ENCODE measurements at places on chromosomes 7 and 10.

DNA sequence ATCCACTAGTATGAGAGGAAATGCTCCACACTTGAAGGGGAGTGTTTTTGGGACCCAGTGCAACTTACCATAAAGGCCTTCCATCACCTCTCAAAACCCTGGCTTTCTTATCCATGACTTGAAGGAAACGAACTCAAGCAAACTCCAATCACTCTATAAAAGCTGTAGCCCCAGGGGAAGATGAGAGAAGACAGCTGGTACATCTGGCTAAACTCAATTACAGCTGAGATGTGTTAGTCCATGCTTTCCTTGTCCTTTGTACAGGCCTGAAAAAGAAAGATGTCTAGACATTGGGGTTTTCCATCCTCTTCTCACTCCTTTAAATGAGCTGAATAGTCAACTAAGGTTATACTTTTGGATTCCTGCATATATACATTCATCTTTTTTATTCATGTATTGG lies 89.5 kb upstream of the ANKRD30A start:
- no peak for DNase-seq

DNA sequence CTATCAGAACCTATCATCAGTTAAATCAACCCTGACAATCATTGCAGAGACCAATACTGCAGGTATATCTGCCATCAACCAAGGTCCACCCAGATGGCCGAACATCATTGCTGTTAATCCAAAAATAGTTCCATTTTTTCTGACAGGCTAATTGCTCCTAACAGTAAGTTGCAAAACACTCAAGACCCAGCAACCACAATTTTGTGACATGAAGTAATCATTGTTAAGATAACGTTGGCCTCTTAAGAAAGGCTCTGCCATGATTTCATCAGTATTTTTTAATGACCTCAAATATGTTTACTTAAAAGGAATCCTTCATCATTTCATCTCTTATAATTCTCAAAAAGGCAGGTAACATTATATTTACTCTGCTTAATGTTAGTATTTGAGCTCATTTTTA lies 553.4 kb upstream of the POM121L12 start:
- no peak for DNase-seq

DNA sequence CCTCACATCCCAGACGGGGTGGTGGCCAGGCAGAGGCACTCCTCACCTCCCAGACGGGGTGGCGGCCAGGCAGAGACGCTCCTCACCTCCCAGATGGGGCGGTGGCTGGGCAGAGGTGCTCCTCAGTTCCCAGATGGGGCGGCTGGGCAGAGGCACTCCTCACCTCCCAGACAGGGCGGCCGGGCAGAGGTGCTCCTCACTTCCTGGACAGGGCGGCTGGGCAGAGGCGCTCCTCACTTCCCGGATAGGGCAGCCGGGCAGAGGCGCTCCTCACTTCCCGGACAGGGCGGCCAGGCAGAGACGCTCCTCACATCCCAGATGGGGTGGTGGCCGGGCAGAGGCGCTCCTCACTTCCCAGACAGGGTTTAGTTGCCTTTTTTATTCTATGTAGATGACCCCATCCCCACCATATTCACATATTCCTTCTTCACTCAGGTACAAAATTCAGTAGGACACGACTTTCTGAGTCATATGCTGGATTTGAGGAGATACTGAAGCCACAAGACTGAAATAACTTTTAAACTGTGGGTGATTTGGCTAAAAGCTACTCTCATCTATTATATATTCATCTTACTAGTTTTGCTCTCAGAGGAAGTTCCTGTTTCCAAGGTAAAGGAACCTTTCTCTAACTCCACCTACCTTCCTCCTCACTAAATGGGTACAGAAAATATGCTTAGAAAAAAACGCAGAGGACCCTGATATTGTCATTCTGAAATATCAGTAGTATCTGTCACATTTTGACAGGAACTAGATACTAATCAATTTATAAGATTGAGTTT lies 54.4 kb downstream of the ENTPD1 start:
- DNase-seq: no peak

GRCh38 chr10:112122827-112123226 lies 60.7 kb downstream of the GPAM start:
- no peak for DNase-seq

- no peak for DNase-seq
Observed at GRCh38 chr10:124984376-124984775, 42.5 kb downstream of the ZRANB1 start.

GRCh38 chr7:121182902-121183301 lies 145.9 kb upstream of the WNT16 start:
- no peak for DNase-seq

DNA sequence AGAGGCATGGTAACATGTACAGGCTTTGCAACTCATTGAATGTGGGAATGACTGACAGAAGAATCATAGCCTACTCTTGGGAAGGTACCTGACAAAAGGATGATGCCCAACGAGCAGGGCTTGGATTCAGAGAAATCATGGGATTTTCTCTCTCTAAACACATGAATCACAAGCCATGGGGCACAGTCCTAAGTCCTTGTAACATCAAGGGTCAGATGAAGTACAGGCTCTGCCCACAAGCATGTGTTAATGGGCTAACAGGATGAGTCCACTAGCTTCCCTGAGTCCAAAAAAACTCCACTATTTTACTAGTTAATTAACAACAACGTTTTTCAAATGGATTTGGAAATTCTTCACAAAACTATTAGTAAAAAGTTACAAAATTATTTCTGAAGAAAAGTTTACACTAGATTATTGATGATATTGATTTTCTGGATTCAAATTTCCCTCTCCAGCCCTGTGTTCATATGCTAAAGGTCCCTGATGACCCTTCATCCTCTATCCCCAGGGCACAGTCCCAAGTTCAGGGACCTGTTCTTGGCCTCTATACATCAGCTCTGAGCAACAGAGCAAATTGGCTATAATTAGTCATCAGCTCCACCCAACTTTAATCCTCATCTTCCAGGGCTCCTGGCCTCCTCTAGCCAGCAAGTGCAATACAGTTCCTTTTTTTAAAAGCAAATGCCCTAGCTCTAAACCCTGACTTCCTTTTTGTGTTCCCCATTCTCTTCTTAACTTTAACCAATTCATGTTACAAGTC lies 99.8 kb downstream of the GSAP start:
- DNase-seq: no peak

- DNase-seq: no peak
Observed at GRCh38 chr7:105014693-105015389, 836 bp downstream of the KMT2E start.

GRCh38 chr10:110074758-110075671 lies 67.2 kb downstream of the ADD3 start:
- DNase-seq: no peak

- no peak for DNase-seq
Observed at GRCh38 chr7:157849726-157850125, 512.9 kb downstream of the DNAJB6 start.

- DNase-seq: no peak
Observed at GRCh38 chr7:134108802-134109201, 18.3 kb upstream of the LRGUK start.

- DNase-seq: no peak
Observed at GRCh38 chr10:58384544-58384998, 639 bp upstream of the TFAM start.

DNA sequence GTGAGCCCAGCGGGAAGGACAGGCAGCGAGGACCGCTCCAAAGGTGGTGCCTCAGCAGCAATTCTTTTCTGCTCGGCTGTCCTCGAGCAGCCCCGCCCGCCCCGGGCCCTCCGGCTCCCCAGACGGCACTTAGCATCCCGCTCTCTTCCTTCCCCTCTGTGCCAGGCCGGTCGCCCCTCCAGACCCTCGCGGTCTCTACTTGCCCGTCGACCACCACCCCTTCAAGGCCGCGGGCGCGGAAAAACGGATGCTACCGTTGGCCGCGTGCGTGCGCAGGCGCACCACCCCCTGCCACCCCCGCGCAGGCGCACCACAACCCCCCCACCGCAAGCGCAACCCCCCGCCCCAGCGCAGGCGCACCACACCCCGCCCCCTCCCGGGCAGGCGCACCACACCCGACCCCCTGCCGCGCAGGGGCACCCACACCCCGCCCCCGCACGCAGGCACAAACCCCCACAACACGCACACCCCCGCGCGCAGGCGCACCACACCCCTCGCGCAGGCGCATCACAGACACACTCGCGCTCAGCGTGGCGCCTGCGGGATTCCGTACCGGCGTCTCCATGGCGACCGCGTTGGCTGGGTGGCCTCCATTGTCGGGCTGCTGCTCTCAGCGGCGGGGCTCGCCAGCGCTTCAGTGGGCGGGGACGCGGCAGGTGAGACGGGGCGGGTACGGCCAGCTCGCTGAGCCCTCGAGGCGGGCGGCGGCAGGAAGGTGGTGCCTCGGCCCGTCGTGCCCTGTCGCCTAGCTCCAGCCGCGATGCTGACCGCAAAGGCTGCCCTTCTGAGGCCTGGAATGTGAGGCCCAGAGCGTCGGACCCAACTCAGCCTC lies at the start of gene LRRC27:
Gene LRRC27, plus strand, starts transcription at position 593 of the 832 bp plus-strand sequence. CDS start 1,332 bp downstream, outside the sequence.
- peak; percentile 100 for DNase-seq

DNA sequence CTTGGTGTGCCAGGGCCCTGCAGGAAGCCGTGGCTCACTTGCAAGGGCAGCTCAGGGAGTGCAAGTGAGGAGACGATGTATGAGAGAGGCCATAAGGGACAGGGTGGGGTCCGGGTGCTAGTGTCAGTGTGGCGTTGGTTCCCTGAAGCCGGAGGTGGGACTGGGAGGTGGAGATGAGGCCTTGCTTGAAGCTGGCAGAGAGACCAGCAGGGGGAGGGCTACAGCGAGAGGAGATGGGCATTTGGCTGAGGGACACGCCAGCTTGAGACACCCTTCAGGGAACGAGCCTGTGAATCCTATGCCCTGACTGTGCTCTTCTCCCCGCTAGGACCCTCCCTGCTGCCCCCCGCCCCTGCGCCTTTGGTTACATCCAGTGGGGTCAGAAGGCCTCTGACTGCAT lies 529.1 kb downstream of the TCERG1L start:
- no peak for DNase-seq

DNA sequence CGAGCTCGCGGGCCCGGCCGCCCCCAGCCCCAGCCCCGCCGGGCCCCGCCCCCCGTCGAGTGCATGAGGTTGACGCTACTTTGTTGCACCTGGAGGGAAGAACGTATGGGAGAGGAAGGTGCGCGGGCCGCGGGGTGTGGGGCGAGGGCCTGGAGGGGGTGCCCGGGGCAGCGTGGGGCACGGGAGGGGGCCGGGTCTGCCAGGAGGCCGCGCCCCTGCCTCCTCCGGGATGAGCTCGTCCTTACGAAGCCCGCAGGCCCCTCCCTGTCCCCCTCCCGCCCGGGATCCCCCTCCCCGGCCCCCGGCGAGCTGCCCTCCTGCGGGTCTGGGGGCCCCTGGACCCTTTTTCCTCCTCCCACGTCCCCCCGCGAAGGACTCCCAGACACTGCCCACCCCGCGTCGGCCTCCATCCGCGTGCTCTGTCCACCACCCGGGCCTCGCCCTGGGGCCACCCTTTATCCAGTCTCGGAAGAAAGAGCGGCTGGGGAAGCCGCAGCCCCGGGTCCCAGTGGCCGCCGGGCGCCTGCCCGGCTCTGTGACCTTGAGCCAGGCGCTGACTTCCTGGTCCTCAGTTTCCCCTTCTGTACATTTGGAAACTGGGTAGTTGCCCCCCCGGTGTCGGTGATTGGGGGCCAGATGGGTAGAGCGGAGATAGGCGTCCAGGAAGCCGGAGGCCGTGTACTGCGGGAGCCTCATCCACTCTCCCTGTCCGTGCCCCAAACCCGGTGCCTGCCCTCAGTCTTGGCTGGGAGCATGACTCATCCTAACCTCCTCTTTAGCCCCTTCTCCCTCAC lies 521 bp downstream of the LIMK1 start:
- peak; percentile 61 for DNase-seq

DNA sequence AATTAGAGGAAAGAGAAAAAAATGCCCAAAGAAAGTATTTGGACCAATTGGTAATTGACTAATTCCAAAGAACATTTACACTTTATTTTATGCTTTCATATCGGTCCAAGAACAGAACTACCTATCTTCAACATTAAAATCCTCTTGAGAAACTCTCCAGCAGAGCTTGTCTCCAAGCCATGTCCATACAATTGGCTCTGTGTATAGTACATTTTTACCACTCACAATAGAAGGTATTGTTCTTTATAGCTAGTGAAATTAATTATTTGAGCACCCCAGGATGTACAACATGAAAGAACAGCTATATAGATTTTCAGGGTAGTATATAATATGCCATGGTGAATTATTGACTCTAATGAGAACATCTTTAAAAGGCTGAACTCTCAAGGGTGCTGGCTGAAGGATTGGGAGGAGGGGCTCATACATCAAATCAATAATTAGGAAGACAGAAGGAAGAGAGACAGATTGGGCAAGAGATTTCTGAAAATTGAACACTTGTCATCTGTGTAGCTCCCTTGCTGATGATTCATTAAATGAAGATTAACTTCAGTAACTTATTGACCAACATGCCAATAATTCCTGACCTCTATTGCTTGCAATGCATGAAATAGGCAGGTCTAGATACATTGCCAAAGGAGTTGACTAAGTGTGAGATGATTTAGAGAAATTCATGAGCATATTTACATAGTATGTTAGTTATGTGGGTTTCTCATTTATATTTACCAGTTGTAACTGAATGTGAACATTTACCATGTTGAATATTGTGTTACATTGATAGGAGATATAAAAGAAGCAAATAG lies 249.7 kb downstream of the MTERF1 start:
- no peak for DNase-seq

- no peak for DNase-seq
Observed at GRCh38 chr7:4692055-4692454, 10.0 kb downstream of the FOXK1 start.

GRCh38 chr10:73962386-73962785 lies 35.5 kb upstream of the VCL start:
- DNase-seq: no peak

DNA sequence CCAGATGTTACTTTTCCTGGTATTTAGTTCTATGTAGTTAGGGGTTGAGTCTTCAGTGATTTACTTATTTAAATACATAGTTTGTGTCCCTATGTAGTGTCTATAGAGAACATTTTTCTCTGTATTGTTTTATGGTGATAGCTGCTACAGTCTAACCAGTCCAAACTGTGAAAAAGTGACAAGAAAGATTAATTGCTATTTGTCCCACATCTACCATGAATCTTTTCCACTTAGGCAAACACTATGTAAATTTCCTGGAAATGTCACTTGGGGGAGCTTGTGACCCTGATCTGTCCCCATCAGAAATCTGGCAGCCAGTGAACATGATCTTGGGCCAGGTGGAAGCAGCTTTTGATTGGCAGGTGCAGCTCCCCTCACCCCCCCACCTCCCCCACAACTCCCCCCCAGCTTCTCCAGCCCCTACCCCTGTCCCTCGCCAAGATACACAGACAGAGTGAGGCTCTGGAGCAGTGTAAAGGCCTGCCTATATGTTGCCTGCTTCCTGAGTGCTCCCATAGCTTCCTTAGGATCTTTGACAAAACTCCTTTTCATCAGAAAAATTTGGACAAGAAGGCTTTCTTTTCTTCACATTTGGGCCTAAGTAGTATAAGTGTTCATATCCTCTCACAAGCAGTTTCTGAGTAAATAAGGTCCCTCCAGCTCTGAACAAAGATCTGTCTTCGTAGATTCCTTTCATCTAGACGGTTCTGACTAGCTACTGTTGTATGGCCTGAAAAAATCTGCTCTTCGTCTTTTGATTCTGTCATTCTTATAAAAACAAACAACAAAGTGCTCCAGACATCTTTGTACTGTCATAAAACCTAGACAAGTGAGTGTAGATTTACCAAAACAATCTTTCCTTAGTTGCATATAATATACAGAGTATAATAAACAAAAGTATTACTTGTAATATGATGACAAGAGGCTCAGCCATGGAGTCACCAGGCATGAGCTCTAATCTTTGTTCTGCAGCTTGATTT lies 31.5 kb upstream of the SLC13A1 start:
- no peak for DNase-seq

Data from Caco-2 (cell line).